NCI-H1930 (cell line): ENCODE measurements at places on chromosomes 5 and 9.
A peak's percentile ranks its signal among the peaks of the same experiment; 100 is the strongest.

DNA sequence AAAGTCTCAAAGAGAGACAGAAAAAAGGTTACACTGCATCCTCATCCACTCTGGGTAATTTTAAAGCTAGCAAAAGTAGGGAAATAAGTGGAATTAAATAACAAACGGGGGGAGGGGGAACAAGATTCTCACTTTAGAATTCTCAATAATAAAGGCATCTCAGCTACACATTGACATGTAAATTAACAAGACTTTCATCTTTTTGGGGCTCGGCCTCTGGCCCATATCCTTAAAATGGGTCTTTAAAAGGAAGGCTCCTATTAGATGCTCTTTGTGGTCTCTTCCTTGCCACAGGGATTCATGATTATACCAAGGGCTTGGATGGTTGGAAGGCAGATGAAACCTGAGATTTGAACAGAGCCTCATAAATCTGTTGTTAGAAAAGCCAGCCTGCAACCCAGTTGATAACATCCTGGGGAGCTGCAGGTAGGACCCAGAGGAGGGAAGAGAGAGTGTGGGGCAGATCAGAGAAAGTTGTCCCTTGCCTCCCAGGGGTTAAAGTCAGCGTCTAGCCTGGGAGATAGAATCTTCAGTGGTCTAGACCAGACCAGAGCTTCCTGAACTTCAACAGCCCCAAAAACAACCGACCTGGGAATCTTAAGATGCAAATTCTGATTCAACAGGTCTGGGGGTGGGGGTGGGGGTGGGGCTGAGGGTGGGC, 135.9 kb downstream of the GCNT1 start:
- no peak for DNase-seq

- no peak for DNase-seq
Measured at GRCh38 chr5:113804264-113804663, 290.8 kb downstream of the YTHDC2 start.

DNA sequence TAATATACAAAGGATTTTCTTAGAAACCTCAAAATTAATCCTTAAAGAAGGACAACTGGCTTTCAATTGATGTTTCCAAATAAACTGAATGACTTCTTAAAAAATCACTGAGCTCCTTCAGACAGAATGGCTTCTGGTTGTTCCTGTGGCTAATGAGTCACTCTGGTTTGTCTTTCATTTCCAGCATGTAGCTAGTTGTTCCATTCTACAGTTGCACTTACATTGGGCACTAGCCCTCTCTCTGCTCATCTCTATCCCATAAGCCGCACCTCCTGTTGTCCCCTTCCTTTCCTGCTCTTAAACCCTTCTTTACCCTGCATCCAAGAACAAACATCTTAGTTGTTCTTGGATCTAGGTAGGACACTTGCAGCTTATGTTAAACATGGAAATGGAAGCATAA, 235.3 kb upstream of the HAPLN1 start:
- no peak for DNase-seq

DNA sequence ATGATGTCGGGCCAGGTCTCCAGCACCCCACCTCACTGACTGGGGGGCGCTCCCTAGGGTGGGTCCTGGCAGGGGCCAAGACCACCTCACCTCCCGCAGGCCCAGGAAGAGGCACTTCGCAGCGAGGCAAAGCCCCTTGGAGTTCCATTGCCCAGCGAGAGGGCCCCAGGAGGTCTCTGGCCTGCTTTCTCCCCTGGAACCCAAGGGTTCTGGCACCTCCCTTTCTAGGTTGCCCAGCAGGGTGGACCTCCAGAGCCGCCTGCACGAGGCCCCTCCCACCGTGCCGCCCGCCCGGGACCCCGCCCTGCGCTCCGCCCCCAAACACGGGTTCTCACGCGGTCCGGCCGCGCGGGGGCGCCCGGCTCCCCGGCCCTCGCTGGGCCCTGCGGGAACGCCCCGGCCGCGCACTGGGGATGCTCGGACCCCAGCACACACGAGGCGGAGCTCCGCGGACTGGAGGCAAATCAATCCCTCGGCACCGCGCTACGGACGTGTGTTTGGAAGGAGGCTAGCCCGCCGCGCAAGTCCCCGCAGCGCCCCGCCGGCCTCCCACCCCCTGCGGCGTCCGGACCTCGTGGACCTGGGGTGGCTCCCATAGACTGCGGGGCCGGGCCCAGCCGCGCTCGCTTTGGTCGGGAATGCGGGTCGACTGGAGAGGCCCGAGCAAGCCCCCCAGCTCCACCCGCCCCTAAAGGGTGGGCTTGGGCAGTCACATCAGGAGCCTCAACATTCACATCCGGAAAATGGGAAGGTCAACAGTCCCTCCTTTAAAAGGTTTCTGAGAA, 99.5 kb upstream of the LMX1B start:
- DNase-seq, result peak; percentile 68

DNA sequence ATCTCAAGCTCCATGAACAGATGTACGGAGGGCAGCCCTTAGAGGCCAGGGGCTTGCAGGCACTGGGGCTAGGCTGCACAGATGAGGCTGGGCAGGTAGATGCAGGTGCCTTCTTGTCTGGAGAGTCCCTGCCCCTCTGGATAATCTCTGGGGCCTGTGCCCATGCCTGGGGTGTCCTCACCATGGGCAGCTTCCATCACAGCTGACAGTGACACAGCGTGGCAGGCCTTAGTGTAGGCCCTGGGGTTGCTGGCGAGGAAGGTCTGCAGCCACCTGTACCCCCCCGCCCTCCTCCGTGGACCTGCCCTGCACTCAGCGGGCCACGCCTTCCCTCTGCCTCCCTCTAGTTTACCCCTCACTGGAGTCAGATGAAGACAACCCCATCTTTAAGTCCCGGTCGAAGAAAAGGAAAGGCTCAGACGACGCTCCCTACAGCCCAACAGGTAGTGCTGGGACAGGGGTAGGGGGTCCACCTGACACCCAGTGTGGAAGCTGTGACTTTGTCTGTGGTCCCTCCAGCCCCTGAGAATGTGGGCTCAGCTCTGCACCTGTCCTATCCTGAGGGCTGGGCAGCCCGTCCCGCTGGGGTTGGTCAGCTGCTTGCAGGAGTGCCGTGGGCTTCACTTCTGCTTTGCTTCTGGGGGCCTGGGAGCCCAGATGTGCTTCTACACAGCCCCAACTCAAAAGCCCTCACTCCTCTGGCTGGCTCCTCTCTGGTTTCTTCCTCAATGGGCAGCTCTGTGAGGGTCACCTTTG, 98.4 kb downstream of the PHF2 start:
- no peak for DNase-seq

- DNase-seq, result peak; percentile 51
Measured at GRCh38 chr5:132227485-132228240, at the start of gene P4HA2. Gene P4HA2 (minus strand): TSS chr5:132227853. CDS start chr5:132218626, 9,227 bp downstream.

- no peak for DNase-seq
Measured at GRCh38 chr5:163861670-163862069, 356.3 kb downstream of the MAT2B start.

DNA sequence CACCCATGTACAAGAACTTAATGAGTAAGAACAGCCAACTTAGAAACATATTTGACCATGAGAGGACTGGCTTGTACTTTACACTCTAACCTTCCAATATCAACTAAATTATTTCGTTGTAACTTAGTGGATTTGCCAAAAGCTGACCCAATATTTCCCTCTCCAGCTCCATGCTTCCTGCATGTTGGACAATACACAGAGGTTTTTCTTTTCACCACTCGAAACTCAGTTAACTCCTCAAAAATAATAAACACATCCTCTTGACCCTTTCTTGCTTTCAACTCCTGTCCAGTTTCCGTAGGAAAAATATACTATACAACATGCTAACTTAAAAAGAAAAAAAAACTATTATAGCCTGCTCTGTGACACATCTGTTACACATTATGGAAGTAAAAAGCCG, 188.9 kb downstream of the MPDZ start:
- no peak for DNase-seq

DNA sequence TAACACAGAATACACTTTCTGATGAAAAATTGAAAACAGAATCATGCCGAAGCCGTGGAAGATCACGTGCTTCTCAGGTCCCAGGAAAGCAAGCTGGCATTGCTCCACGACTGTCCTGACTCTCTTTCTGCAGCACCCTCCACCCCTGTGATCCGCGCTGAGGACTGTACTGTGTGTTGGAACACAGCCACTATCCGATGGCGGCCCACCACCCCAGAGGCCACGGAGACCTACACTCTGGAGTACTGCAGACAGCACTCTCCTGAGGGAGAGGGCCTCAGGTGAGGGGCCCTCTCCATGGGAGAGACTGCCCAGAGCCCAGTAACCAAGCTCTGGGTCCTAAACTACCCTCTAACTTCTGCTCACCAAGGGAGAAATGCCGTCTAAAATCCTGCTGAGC, 73.3 kb downstream of the CMYA5 start:
- DNase-seq, result no peak

GRCh38 chr5:74624501-74624900, 16.0 kb downstream of the ENC1 start:
- no peak for DNase-seq

- DNase-seq, result no peak
Measured at GRCh38 chr9:114908805-114909448, 21.5 kb downstream of the TNFSF8 start.

DNA sequence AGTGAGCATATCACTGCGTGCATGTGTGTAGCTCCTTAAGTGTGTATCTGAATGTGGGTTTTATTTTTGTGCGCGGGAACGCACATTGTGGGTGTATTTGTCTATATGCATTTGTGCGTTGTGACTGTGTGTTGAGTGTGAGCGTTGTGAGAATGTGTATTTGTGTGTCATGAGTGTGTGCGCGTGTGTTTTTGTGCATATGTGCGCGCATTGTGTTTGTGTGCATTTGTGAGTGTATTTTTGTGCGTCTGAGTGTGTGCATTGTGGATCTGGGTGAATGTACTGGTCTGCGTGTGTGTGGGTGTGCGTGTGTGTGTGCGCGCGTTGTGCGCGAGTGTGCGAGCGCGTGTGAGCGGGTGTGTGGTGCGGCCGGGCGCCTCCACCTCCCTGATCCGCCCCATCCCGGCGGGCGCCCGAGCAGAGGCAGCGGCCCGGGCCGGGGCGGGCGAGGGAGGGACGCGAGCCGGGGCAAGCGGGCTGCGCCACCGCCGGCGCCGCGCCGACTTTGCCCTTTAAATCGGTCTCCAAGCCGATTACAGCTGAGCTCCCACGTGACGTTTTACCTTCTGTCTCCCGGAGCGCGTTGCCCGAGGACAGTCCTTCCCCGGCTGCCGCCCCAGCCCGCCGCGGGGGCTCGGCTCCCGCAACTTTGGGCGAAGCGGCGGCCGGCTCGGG, at the start of gene RASGRF2:
TSS of gene RASGRF2 (plus strand) at position 596 of the 675 bp plus-strand sequence. CDS start 376 bp downstream, outside the sequence.
- DNase-seq, result peak; percentile 10

- DNase-seq, result no peak
Measured at GRCh38 chr9:36637491-36638270, 65.0 kb downstream of the MELK start.

DNA sequence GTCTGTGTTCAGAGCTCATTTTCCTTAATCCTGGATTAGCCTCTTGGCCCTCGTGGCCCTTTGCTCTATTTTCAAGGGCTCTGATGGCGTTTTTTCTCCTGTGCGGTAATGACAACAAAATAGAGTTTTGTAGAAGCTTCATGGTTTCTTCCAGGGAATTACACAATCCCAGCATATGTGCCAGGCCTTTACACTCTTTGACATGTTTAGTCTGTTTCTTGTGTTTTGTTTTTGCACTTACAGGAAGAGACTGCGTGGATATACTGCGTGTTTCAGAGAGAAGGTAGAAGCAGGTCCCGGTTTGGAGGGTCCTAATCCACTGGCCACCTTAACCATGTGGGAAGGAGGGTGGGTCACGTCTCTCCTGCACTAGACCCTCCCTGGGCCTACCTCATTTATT, 400.2 kb upstream of the IRX4 start:
- no peak for DNase-seq

DNA sequence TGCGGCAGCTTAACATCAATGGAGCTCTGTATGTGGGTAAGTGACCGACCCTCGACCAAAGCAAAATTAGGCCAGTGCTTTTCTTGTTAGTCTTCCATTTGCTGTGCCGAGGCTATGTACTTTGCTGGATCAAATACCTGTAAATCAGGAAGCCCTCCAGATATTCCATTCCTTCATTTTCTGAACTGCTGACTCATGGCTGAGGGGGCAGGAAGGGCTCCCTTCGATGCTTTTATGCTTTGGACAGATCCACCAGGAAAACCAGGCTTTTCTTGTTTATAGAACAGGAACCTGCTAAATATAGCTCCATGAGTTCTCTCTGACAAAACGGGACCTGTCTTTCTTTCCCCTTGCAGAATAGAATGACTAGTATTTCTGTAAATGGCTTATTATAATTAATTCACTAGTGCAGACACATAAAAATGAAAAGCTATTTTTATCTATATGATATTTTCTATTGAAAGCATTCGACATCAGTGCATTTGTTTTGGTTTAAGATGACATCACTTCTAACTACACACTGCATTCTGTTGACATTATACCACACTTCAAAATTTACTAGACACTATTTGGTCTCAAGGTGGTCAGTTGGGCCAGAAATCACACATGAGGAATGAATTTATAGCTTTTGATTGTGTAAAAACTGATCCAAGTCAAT, 93.3 kb downstream of the LIFR start:
- no peak for DNase-seq

- DNase-seq, result no peak
Measured at GRCh38 chr9:136726631-136727191, 14.3 kb downstream of the DIPK1B start.

DNA sequence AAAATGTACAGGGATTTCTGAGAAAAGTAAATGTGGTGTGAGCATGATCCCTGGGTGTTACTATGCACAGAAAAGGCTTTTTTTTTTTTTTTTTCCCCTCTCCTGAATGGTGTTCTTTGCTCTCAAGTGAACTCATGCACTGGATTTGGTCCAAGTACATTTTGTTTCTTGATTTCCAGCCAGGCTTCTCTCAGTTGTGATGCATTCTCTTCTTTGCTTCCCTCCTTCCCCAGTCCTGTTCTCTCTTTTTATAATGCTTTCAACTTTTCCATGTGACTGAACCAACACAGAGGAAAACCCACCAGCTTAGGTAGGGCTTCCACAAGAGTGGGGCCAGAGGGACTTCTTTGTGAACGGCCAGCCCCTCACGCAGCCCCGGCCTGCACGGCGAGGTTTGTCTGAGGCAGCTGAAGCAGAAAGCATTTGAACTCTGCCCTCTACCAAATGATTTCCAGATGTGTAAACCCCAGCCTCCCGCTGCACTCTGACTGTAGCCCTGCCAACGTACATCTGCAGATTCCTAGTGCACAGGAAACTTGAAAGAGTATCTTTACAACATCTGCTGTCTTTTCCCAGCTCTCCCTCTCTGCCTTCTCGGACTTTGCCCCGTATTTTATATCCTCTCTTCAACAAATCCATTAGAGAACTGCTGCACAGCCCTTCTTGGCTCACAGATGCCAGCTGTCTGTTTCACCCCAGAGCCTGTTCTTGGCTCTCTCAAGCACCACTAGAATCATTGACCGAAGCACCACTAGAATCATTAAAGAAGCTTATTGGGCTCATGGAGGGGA, 71.8 kb upstream of the CD180 start:
- DNase-seq, result no peak

GRCh38 chr5:65916636-65917035, 9.7 kb upstream of the ERBIN start:
- DNase-seq, result no peak

GRCh38 chr9:122346478-122347347, 24.1 kb upstream of the PTGS1 start:
- DNase-seq, result no peak

DNA sequence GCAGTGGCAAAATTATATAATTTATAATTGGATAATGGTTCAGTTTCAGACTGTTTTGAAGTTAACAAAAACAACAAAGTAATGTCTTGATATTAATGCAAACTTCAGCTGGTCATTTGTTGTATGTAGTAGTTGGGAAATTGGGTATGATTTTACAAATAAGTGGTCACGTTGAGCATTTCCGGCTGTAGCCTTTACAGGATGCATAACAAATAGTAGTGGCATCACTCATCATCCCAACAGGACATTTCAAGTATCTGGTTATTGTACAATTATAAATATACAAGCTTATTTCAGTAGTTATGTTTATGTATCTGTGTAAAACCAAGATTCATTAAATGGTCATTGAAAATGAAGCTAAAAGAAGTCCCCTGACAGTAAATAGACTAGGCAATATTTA, 72.9 kb downstream of the SMIM15 start:
- no peak for DNase-seq
